ENCODE measurements at places on chromosomes 5 and 9. TPM values are rescaled to one million over a fixed set of nuclear protein-coding genes. Genes with fewer than 3 reads are reported as not detected.

DNA sequence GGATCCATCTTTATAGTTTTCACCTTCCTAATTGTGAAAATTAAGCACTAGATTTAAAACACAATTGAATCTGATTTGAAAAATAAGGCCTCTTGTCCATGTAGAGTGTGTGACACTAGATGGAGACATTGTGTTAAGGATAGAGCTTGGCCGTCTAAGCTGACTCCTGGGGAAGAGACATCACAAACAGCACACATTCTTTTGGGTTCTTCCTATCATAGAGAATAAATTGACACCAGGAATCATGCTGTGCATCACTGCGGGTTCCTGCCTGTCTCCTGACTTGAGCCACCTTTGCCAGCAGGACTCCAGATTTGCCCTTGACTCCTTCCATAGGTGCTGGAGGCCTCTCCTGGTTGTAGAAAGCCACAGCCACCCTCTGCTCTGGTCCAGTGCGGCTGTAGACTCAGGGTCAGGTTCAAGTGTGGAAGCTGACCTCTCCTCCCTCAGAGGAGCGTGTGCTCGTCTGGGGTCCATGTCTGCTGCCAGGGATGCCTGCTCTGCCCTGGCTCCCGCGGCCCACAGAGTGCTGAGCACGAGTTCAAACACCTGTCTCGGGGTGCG, 11.2 kb downstream of the ROPN1L start:
- DNase-seq: no peak

BAAT gene
- total RNA-seq: not detected

TRIM14 gene
- 4.1 TPM for total RNA-seq

DNA sequence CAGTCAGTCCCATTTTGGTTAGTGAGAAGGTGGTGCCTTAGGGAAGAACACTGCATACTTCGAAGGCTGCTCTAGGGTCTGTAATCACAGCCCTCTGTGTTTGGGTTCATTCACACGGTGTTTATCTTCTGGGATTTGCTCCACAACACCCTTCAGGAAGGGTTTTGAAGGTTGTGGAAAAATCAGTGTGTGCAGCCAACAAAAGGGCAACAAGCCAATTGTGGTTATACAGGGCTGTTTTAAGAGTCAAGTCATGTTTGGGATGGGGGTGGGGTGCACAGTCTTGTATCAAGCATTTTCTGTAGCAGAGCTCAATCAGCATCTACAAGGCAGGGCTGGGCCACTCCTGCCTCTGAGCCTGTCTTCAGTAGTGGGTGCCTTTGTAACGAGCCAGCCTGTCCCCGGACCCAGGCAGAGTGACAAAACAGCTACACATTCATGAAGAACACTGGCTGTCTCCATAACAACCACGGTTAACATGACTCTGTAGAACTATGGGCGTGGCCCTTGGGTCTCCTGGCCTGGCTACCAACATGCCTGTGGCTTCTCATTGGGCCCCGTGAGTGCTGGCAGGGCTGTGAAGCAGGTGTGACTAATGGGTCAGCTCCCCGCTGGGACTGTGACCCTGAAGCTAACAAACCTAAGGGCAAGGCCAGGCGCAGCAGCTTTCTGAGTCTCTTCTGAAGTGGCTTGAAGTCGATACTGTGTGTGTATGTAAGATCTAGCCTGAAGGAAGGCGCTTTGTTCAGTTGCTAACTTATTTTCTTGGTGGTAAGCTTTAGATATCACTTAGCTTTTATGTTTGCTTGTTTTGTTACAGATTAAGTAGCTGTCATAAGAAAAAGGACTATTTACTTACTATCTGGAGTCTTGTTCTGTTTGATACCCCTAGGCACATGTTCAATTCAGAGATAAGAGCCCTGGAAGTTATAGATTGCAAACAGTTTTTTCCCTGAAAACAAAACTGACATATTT, 27.9 kb upstream of the GOLM1 start:
- peak; percentile 16 for DNase-seq

DNA sequence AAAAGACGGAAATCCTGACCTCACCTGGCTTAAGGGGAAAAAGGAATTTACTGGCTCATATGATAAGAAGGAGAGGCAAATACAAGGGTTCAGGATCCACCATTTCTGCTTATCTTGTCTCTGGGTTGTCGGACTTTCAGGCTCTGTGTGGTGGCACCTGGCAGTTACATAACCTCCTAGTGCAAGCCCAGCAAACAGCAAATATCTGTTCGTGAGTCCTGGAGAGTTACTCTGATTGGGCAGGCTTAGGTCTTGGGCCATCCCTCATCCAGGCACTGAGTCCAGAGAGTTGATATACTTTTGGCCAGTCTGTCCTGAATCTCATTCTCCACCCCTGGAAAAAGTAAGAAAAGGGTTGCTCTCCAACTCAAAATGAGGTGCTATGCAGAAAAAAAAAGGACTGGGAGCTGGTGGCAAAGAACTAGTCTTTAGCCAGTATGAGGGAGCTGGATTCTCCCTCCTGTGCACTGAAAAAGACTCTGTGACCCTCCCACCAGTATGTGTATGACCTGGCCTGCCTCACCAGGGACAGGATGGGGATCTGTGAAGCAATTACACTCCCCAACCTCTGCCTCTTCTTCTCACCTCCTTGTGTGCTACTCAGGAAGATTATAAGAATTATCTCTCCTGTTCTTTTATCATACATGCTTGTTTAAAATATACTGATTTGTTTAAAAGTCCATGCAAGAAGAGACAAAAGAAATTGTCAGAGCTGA, 282.9 kb downstream of the ARHGAP26 start:
- DNase-seq: no peak

- peak; percentile 78 for DNase-seq
Observed at GRCh38 chr9:132408521-132408920, 1.5 kb upstream of the CFAP77 start.

- DNase-seq: no peak
Observed at GRCh38 chr9:112809906-112810305, 59.3 kb downstream of the SNX30 start.

TBC1D9B gene
- 31.1 TPM for total RNA-seq

GRCh38 chr9:20355022-20355421, 267.3 kb downstream of the MLLT3 start:
- no peak for DNase-seq

DNA sequence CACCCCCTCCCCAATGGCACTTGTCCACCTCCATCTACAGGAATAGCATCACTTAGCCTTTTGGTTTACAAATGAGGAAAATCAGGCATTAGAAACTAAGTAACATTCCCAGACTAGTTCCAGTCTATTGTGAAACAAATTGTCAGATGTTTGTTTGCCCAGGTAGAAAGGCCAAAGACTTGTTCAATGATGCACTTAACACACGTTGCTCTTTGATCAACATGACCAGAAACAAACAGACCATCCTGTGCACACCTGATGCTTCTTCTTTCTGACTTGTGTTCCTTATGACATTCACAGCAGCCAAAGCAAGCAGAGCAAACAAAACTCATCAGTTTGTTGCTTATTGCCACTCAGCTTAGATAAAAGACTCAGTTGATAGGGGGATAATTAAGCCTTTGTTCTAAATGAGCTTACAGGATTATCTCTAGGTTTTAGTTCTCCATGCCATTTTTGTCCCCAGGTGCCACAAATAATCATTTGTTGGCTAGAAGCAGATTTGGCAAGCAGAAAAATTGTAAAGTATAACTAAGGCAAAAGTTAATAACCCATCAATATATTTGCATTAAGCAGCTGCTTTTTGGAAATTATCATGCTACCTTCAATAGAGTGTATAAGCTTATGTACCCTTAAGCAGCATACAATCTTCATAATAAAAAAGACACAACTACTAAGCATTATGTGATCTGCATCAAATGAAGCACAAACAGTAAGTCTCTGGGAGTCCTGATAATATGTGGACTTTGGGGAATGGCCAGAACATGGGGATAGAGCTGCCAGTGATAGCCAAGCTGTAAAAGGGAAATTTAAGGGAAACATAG, 26.3 kb upstream of the FST start:
- DNase-seq: no peak

DMRTA1 gene
- total RNA-seq: 0.77 TPM

ABL1 gene
- 30.7 TPM for total RNA-seq

B4GALT1 gene
- total RNA-seq: 37.1 TPM

GRCh38 chr9:111038331-111039230, at the start of gene LPAR1:
Gene LPAR1 (minus strand): TSS chr9:111038470. CDS start chr9:110972117, 66,353 bp downstream.
- peak; percentile 69 for DNase-seq

- no peak for DNase-seq
Observed at GRCh38 chr9:84139296-84140070, 158.9 kb downstream of the RMI1 start.

Measured in left ventricle myocardium inferior (tissue), 1 donor.